Right ventricle myocardium inferior (tissue), 1 donor: ENCODE measurements at places on chromosomes 1 and 21.

GRCh38 chr1:169486281-169487051 is 722 bp upstream of the SLC19A2 start:
- DNase-seq, result no peak

- no peak for DNase-seq
Measured at GRCh38 chr1:36116901-36117300, 8.1 kb downstream of the COL8A2 start.

GRCh38 chr1:230326971-230327891 is 98.9 kb downstream of the PGBD5 start:
- DNase-seq, result no peak

GRCh38 chr1:235259133-235259778 is 68.7 kb downstream of the ARID4B start:
- DNase-seq, result no peak

- peak; percentile 76 for DNase-seq
Measured at GRCh38 chr1:19342062-19342750, 30.1 kb downstream of the SLC66A1 start.

GRCh38 chr1:83113652-83114051 is 885.3 kb downstream of the TTLL7 start:
- DNase-seq, result no peak
